ENCODE measurements at places on chromosomes 16 and 17. TPM values are rescaled to one million over a fixed set of nuclear protein-coding genes. Genes with fewer than 3 reads are reported as not detected.

Gene ALOXE3
- total RNA-seq, result not detected

Gene MYL4
- not detected for total RNA-seq

Gene CHRNE
- 0.42 TPM for total RNA-seq

Gene NKD1
- total RNA-seq, result 1.7 TPM

All from activated CD4-positive, alpha-beta T cell treated with anti-CD3 and anti-CD28 coated beads, Interleukin-2, amount 10 ng/mL, durations not matched to agents 24 days and 14 days (primary cell).